Stimulated activated CD8-positive, alpha-beta memory T cell treated with anti-CD3 and anti-CD28 coated beads, Interleukin-4, amount 100 ng/mL, for 1 hour (primary cell): ENCODE measurements at places on chromosomes 2 and 18.

DNA sequence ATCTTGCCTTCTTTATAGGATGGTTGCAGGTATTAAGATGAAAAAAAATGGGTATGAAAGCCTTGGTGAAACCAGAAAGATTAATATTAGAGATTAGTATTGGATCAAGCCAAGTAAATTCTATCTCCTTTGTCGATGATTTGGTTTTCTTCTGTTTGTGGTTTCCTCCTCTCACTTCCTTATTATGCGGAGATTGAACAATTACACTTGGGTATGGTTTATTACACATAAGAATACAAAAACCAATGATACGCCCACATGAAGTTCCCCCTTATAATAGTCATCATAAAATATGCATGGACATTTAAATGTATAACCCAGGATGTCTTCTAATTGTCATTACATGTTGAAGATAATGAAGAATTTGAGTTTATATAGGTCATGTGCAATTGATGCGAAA lies 4.9 kb downstream of the LTBP1 start:
- DNase-seq: no peak

GRCh38 chr2:47535073-47535472 lies 132.1 kb downstream of the MSH2 start:
- DNase-seq: no peak

GRCh38 chr2:208546860-208547650 lies 140.5 kb downstream of the PTH2R start:
- DNase-seq: no peak

DNA sequence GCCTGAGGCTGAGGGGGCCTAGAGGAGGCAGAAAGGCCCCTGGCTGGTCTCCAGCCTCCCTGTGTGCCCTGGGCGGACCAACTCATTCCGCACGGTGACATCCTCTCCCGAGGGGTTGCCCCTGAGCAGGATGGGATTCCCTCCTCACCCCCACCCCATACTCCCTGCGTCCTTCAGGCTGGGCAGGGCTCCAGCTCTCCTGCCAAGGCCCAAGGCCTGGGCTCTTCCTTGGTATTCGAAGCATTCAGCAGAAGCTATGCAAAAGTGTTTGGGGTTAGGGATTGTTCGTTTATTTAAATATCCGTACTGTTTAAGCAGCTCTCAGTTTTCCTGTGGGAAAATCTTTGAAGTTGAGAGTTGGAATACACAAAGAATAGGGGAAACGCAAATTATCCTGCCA lies 113.1 kb upstream of the RAB12 start:
- no peak for DNase-seq

DNA sequence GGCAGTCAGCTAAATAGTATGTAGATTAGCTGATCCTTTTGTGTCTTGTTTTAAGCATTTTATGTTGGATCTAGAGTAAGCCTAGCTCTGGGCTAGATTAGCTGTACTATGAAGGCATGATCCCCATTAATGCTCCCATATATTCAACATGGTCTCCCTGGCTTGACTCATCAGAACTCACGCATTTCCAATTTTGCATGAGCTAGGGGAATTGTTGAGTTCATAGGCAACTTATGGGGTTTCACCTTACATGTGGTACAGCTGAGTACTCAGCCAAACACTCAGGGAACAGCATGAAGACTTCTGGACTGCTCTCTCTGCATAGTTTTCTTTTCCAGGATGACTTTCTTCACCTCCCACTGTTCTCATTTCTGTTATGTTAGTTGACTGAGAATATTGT lies 248.2 kb downstream of the TMX3 start:
- DNase-seq: no peak

DNA sequence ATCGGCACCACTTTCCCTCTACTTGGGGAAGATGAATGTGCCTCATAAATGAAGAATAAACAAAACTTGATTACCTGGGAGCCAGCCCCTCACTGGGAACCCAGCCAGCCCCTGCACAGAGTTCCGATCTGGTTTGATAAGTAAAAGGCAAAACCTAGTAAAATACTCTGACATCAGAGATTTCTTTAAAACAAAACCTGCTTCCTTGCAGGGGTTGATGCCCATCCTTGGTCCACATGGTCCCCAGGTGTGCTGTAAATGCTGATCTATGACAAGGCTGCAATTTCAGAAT lies 218.8 kb upstream of the APCDD1 start:
- no peak for DNase-seq

- DNase-seq: no peak
Observed at GRCh38 chr2:221747289-221747972, 175.3 kb upstream of the EPHA4 start.

- DNase-seq: no peak
Observed at GRCh38 chr2:237012004-237012403, 73.7 kb upstream of the COPS8 start.

- DNase-seq: no peak
Observed at GRCh38 chr2:237486819-237487448, at the start of gene MLPH. Gene MLPH, plus strand, starts transcription at chr2:237487251. Its CDS starts 6,176 bp downstream, at chr2:237493427.

DNA sequence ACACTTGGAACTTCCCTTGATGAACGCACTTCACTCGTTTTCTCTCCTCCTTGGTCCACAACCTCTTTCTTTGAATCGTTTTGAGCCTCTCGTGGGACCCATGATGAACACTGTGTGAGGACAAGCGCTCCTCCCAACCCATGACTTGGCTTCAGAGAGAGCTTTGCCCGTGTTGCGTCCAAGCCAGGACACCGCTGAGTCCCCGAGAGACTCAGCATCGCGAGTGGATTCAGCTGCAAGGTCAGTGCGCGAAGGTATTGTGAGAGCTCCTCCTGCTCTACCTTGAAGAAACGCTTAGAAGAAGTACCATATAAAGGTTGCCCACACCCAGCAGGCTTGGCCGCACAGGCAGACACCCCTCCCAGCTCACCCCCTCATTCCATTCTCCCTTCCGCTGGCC lies 58.7 kb downstream of the ZNF516 start:
- DNase-seq: no peak

GRCh38 chr18:68740966-68741365 lies 26.1 kb upstream of the TMX3 start:
- no peak for DNase-seq

GRCh38 chr18:24878289-24878688 lies 417.9 kb downstream of the HRH4 start:
- no peak for DNase-seq

GRCh38 chr18:46449033-46449432 lies 208.0 kb downstream of the LOXHD1 start:
- no peak for DNase-seq

DNA sequence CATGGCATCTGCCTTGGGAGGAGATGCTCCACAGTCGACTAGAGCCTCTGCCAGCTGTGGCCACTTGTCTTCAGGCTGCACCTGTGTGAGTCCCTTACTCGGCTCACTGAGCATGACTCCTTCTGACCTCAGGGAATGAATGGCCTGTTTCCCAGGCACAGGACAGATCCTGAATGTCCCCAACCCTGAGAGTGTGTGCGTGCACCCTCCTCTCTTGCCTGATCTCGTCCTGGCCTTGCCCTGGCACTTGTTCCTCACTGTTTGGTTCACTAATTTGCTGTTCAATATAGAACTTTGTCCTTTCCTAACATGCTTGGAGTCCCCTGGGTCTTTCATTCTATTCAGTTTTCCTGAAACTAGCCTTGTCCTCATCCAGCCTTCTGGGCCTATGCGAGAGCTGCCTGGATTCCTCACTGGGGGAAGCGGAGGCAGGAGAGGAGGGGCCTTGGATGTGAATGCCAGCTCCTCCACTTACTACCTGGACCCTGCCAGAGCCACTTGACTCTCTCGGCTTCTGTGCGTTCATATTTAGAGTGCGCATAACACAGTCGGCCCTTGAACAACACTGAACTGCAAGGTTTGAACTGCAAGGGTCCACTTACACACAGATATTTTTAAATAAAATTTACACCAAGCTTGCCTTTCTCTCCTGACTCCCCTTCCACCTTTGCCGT lies 184.8 kb downstream of the ACKR3 start:
- no peak for DNase-seq

GRCh38 chr2:143955401-143956065 lies 564.4 kb downstream of the ZEB2 start:
- no peak for DNase-seq

DNA sequence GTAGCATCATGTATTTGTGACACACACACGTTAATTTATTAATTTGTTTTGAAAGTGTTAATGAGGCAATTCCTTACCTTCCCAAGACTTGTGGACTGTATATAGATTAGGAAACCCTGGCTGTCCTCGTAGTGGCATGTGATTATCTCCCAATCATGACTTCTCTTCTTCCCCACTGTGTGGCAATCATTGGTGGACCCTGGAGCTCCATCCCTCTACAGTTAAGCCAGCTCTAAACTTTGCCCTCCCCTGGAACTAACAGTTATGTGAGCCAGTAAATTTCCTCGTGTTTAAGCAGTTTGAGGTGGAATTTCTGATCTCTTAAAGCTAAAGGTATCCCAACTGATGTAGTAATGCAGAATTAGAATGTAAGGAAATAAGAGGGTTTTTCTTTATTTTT lies 22.0 kb downstream of the GALNT1 start:
- DNase-seq: no peak

DNA sequence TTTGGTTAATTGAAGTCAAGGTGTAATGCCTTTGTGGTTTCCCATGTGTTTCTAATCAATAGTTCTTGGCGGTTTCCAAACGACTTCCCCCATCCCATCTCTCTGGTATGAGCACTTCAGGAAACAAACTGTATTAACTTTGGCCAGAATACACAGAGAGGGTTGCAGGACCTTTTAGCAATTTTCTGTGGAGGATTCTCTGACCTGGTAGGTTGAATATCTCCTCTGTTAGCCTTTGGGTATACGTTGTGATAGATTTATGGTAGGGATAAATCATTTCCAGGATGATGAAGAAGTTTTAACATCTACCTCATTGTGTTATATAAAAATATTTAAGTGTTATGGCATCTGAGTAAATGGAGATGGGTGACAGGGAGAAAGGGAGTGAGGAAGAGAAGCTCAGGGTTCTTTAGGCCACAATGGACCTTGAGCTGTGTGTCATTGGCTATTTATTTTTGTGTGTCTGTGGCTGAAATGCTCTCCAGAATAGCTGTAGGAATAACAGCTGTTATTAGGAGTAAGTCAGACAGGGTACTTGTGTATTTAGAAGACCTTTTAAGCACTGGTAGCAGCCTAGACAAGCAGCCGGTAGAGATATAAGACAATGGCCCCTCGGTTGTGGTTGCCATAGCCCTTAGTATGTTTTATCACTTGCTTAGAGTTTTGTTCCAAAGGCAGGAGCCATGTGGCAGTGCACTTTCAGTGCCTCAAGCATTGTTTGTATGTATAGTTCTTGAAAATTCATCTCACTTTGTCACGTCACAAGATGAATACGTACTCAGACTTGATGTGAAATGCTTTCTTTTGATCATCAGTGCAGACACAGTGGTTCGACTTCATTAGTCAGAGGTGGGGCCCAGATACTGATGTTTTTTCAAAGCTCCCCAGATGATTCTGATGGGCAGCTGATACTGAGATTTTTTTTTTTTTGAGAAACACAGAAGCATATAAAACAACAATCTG lies 91.1 kb downstream of the FMNL2 start:
- no peak for DNase-seq

DNA sequence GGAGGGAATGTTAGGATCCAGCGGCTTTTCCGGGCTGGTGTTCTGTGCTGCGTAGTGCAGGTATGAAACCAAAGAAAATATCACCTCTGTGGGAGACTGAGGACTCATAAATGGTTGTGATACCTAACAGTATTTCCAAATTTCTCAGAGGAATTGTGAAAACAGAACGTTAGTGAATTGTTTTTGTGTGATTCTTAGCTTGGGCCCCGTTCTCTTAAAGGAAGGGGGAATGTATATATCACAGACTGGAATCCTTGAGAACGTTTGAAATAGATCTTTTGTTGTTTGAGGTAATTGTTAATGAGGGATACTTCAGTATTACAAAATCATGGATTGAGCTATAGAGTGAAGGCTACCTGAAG lies 834 bp downstream of the ZNF638 start:
- DNase-seq: no peak

- no peak for DNase-seq
Observed at GRCh38 chr2:190553254-190553653, 18.7 kb upstream of the NEMP2 start.

DNA sequence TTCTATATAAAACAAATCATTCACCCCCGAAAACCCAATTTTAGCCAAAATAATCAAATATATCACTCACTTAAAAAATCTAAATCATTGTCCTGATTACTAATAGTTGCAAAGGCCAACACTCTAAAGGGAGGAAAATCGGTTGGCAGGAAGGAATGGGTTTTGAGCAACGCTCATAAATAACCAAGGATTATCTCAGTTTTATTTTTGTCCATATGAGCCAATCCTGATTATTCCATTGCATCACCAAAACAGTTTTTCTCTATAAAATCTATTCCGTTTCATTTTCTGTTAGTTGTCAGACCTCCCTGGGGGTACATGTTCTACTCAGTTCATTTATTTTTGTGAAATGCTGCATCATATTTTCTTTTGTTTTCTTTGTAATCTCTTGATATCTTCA lies 174.1 kb downstream of the LRATD1 start:
- no peak for DNase-seq

GRCh38 chr2:39419282-39420223 lies 17.5 kb downstream of the MAP4K3 start:
- DNase-seq: no peak

DNA sequence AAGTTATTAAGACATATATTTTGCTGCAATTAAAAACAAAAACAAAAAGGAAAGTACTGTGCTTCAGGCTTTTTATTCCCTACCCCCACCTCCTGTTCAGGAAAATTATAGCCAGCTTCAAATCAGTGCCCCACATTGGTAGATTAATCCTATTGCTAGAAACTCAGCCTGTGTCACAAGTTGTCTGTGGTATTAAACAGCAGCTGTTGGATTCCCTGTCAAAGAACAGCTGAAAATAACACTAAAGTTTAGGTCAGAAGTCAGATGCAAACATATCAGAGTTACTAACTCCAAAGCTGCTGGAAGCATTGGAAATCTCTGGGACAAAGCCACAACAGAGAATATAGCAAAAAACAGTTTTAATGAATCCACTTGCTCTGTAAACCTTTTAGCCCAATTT lies 818 bp upstream of the CCDC141 start:
- DNase-seq: no peak

GRCh38 chr18:12053289-12053688 lies 40.4 kb upstream of the ANKRD62 start:
- no peak for DNase-seq

GRCh38 chr18:79786304-79786703 lies 11.4 kb upstream of the KCNG2 start:
- no peak for DNase-seq

- DNase-seq: no peak
Observed at GRCh38 chr2:79139423-79139822, 19.1 kb downstream of the REG1A start.

- DNase-seq: no peak
Observed at GRCh38 chr2:25053041-25053440, 11.2 kb downstream of the EFR3B start.

- no peak for DNase-seq
Observed at GRCh38 chr18:8977166-8977565, 125.3 kb upstream of the NDUFV2 start.

GRCh38 chr2:176934869-176935415 lies 277.7 kb upstream of the HNRNPA3 start:
- DNase-seq: no peak

GRCh38 chr2:129203331-129203730 lies 776.1 kb upstream of the RAB6C start:
- DNase-seq: no peak
